ENCODE measurements at places on chromosomes 3 and 15.
A peak's percentile ranks its signal among the peaks of the same experiment; 100 is the strongest.

- peak; percentile 92 for DNase-seq
Measured at GRCh38 chr3:39107388-39108199, at the start of the genes GORASP1 and TTC21A. Gene GORASP1, minus strand, starts transcription at chr3:39107627. Its CDS starts 86 bp downstream, at chr3:39107541. Gene TTC21A, plus strand, starts transcription at chr3:39107680. Its CDS starts 158 bp downstream, at chr3:39107838.

DNA sequence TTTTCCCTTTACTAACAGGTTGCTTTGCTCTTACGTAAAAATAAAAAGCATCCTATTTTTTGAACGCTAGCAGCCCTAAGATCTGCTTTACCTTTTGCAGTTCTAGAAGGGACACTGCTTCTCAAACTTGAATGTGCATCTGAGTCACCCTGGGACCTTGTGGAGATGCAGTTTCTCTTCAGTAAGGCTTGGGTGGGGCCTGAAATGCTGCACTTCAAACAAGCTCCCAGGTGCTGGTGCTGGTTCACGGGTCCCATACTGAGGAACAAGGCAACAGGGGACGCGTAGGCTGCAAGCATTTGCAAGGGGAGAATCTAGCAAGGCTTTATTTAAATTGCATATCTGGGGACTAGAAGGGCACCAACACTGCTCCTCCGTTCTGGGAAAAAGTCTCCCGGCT is 30.0 kb downstream of the MB21D2 start:
- DNase-seq = no peak

GRCh38 chr3:157109267-157110141 is 50.4 kb downstream of the CCNL1 start:
- DNase-seq = peak; percentile 30

- DNase-seq = no peak
Measured at GRCh38 chr3:16529264-16529663, 15.8 kb upstream of the RFTN1 start.

GRCh38 chr3:103684904-103685303 is 1250.1 kb downstream of the ZPLD1 start:
- DNase-seq = no peak

- peak; percentile 27 for DNase-seq
Measured at GRCh38 chr15:87623832-87624231, 632.7 kb downstream of the NTRK3 start.

GRCh38 chr3:192079098-192079497 is 618.1 kb downstream of the PYDC2 start:
- no peak for DNase-seq

DNA sequence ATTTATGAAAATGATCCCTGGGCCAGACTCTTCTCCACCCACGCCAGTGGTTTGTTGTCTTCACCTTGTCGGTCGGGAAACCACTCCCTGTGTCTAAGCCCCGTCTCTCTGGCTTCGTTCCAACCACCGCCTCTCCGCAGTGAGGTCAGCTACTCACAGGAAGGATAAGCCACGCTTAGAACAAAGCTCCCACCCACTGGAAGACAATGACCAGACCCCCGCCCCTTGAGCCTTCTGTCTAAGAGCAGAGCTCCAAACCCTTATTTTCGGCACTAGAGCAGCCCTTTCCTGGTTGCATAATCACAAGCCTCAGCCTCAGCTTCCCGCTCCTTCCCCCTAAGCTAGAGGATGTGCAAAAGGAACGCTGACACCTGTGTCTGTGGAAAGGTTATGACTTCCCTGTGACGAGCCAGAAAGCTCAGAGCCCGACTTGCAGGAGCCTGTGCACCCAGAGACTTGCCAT is 114.9 kb upstream of the MEF2A start:
- peak; percentile 67 for DNase-seq

DNA sequence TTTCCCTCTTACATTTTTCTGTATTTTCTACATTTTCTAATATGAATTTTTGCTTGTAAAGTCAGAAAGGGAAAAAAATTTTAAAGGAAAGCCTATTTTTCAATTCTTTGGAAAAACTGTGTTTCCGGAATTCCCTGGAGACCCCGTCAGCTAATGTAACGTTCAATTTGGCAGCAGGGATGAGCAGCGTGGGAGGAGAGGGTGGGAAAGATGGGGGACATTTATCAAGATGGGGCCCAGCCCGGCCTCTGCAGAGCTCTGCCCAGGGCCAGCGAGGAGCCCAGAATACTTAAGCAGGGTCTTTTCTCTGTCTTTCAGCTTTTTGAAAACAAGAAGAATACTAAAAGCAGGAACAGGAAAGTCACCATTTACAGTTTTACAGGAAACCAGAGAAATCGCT is 129.0 kb downstream of the LRRK1 start:
- DNase-seq = no peak

DNA sequence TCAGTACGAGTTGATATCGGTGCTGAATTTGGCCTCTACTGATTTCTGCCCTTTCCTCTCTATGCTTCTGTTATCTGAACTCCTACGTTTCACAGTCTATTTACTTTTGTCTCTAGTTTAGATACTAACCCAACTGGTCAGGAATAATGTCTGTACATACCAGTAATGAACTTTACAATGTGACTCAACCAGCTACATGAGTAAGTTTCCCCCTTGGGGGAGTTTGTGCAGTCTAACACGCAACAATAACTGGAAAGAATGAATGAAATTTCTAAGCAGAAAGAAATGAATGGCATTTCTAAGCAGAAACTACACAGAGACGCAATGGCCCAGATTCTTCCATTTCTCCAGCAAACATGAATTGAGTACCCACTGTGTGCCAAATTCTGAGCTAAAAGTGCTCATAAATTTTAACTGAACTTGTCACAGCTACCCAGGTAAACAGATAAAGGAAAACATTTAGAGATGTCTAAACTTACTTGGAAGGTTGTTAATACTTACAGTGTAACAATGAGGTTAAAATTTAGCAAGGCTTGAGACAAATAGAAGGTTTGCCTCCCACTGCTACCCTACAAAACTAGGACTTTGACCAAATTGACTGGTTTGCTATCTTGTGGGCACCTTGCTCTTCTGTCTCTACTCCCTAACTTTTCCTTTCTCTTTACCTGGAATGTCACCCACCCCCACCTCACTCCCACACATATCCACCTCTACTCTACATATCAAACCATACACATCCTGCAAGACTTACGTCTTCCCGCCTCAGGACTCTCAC is 11.6 kb downstream of the UPK1B start:
- no peak for DNase-seq

Data from hematopoietic multipotent progenitor cell treated with erythropoietin and hydrocortisone succinate and interleukin-3 and kit ligand, for 6 days (in vitro differentiated cells).